ENCODE measurements at places on chromosomes 2 and 18.

- DNase-seq, result peak; percentile 12
Observed at GRCh38 chr2:158745067-158745865, 49.9 kb upstream of the DAPL1 start.

DNA sequence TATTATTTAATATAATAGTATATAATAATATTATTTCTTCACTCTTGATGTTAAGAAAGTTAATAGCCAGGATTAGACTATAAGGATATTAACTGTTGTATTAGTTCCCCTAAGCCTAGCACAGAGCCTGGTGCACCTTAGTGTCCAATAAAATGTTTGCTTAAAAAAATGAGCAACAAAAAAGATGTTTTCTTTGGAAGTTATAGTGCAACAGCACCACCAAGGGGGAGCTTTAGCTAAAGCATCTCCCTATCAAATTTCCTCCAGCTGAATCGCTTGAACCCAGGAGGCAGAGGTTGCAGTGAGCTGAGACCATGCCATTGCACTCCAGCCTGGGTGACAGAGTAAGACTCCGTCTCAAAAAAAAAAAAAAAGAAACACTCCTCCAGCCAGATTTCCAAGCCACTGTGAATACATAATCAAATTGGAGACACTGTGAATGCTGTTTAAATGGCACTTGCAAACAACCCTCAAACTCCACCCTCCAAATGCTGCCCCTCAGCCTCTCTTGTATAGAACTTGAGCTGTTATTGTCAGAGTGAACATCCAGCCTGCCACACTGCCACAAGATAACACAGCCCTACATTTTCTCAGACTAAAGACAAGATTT is 221.9 kb downstream of the DYM start:
- DNase-seq, result no peak

GRCh38 chr2:173395567-173396351 is 41.1 kb downstream of the CDCA7 start:
- DNase-seq, result no peak

DNA sequence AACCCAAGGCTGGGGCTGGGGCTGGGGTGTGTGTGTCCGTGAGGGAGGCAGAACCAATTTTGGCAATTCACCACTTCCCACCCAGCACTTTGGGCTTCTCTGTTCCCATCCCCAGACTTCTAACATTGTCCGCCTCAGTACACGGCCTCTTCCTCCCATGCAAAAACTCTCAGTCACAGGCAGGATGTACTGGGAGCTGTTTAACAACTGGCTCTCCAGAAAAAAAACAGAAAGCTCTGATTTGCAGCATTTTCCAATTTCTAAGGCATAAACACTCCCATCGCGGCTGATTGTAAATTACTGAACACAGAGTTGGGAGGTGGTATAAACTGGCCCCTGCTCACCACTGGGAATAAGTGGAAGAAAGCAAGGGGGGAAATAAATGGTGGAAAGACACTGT is 73.1 kb upstream of the MAP4K3 start:
- no peak for DNase-seq

- no peak for DNase-seq
Observed at GRCh38 chr2:104969564-104969963, 68.3 kb upstream of the MRPS9 start.

DNA sequence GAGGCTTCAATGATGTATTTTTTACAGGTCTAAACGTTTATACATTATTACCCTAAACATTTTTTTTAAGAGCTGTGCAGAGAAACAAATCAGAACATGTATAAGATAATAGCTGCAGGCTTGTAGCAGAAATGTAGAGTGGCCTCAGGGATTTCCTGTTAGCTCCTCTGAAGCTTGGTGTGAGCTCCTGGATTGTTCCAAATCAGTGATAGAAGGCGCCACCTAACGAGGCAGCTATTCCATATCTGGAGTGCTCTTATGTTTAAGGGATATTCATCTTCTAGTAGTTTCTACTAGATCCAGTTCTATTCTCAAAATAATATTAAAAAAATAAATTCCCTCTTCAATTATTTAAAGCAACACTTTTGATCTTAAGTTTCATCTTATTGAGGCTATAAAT is 93.1 kb downstream of the LRP1B start:
- no peak for DNase-seq

DNA sequence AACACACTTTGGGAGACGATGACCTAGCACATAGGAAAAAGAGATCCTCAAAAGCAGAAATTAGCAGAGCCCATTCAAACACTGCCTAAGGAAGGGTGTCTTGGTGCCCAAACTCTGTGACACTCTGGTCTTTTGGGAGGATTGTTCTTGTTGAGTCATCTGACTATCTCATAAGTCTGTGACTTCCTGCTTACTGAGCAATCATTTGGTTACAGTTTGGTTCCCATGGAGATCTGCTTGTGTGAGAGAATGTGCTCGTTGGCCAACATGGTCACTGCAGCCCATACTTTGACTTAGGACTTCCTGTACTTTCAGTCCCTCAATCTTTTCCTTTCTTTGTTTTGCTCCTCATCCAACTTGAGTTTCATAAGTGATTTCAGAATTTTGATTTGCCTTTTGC is 602.9 kb downstream of the NYAP2 start:
- DNase-seq, result no peak

DNA sequence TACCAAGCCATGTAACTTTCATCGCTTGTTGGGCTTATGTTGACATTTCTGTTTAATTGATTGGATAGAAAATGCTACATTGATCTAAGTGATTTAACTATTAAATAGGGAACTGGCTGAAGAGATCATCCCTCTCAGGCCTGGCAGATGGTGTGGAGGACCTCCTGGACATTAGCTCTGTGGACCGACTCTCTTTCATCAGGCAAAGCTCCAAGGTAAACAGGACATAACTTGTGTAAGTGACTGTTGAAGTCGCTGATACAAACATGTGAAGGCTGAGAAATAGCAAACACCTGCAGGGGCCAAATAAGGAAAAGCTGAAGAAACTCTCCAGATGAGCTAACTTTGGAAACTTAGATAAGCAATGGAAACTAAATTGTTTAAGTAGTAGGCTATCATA is 68.8 kb downstream of the UNC80 start:
- no peak for DNase-seq

DNA sequence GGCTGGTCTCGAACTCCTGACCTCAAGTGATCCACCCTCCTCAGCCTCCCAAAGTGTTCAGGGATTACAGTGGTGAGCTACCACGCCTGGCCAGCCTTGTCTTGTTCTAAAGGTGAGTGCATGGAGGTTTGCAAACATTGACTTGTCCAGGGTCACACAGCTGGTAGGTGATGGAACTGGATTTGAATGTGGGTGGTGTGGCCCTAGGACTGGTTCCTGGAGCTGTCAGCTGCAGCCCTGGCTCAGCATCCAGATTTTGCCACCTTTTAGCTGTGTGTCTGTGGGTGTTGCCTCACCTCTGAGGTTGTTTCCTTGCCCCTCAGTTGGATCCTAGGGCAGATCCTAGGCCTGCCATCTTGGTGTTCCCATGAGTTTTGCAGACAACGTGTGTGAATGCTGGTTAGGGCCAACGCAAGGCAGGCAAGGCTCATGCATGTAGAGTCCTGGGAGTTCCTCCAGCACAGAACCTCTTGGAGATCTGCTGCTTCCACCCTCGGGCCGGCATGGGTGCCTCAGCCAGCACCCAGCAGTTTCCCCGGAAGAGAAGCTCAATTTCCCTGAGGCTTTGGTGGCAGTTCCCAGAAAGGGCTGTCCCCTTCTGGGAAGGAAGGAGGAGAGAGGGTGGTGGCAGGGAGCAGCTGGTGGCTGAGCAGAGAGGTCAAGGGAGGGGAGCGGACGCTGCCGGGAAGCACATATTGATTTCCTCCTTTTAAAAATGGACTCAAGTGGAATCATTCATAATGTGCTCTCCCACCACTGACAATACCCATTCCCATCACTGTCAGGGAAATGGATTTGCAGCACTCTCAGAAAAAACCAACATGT is 127.6 kb upstream of the HS6ST1 start:
- no peak for DNase-seq

GRCh38 chr2:139020287-139020686 is 240.1 kb upstream of the NXPH2 start:
- DNase-seq, result no peak

DNA sequence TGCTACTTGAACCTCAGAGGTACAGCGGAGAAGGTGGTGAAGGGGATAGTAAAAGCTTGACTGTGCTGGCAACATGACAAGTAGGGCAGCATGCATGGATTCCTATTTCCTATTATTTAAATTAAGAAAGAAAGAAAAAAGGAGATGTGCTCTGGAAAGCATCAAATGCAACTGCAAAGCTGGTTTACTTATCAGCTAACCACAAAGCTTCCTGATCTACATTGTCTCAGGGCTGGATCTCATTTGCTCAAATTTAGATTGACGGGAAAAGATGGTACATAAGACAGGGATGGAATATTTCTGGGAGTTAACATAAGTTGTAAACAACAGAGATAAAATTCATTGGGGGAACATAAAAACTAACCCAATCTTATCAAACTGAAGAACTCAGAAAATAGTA is 178.0 kb downstream of the RIT2 start:
- DNase-seq, result no peak

DNA sequence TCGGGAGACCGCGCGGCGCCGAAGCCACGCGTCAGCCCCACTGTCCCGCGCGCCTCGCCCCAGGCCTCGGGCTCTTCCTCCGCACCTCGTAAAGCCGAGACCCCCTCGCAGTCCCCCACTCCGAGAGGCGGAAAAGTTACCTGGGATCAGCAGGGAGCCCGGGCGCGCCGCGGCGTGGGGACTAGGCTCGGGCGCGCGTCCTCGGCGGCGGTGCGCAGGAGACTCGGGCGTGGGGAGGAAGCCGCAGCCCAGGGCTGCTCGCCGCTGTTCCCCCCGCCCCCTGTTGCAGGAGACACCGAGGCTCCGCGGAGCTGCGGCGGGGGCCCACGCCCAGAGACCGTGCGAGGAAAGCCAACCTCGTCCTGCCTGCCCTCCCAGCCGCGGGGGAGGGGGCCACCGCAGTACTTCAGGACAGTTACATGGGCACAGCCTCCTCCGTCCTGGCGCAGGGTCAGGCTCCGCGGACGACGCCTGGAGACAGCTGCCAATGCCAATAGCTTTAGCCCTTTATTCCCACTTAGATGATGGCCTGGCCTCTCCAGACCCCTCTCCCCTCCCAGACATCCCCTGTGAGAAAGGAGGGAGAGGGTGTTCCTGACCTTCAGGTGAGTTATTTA is at the start of gene EPB41L3:
EPB41L3 (minus strand) TSS at position 225 of the 617 bp plus-strand sequence. CDS start 54,814 bp downstream, outside the sequence.
- DNase-seq, result no peak

- DNase-seq, result no peak
Observed at GRCh38 chr2:64114912-64115277, 29.3 kb downstream of the PELI1 start.

DNA sequence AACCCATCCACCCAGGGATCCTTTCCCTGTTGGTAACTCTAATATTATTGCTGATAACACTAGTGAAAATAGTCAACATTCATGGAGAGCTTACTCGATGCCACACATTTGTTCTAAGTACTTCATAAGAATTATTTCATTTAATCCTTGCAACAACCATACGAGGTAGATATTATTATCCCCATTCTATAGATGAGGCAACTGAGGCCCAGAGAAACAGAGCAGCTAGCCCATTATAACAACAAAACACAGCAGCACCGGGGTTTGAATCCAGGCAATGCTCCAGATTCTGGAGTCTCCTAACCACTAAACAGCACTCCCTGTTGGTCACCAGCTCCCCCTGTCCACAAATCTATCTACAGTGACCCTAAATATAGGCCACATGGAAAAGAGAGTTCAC is 90.4 kb upstream of the PKDCC start:
- DNase-seq, result no peak

- DNase-seq, result no peak
Observed at GRCh38 chr18:63100630-63101055, 218.9 kb downstream of the BCL2 start.

- no peak for DNase-seq
Observed at GRCh38 chr2:140597836-140598235, 1533.0 kb downstream of the LRP1B start.

DNA sequence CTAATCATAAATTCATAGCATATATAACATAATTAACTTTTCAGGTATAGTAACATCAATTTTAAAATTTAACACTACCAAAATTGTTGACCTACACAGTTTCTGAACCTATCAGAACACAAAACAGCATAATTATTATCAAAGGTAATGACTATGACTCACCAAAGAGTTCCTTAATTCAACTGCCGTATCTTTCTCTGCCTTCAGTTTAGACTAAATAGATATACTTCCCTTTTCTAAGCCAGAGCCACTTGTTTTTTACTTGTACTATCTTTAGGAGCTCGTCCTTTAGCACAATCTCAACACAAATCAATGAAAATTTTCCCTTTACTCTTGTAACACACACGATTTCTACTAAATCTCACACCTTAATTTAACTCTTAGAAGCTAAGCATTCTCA is 54.4 kb downstream of the CCDC88A start:
- no peak for DNase-seq

DNA sequence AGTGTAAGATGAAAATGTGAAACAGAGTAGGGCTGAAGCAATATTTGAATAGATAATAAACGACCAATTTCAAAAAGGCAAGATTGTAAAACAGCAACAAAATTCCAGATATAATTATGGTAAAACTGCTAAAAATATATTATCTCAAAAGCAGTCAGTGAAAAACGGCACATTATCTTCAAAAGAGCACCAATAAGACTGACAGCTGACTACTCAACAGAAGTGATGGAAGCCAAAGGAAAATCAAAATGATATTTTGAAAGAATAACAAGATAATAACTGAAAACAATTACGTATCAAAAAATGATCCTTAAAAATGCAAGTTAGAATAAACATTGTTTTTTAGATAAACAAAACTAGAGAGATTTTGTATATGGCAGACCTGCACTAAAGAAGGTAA is 920.6 kb upstream of the FAM98A start:
- no peak for DNase-seq

DNA sequence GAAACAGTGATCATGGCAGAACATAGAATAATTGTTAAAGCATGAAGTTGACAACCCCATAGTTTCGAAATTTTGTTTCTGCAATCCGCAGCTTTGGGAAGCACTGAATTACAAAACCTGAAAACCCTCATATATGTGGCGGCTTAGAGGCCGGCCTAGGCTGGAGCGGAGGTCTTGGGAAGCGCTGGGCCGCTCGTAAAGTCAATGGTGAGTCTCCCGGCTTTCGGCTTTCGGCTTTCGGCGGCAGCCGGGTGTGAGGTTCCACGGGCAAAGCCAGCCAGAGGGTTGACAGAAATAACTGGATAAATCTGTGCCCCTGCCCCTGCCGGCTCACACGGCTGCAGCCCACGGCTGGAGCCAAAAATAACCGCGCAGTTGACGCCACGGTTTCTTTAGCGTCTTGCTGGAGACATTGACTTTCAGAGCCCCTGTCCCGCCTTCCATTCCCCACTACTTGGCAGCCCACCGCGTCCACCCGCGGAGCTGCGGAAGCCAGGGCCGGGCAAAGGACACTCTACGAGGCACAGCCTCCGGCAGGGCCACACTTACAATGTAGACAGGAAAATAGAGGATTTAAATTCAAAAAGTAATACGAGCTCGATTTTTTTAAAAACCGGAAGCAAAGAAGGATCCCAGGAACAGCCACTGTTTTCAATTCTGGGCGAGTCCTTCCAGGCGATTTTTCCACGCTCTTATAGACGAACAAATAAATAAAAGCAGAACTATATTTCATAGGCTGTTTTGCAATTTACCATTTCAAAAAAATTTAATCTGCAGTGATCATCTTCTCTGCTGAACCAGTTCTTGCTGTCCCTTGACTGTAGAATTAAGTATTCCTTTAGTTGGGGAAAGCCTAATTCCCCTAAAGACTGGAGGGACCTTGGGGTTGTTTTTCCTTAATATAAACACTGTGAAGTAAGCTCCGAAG is 28.3 kb upstream of the ATP6V1B1 start:
- no peak for DNase-seq

- no peak for DNase-seq
Observed at GRCh38 chr2:103739186-103739585, 977.4 kb downstream of the TMEM182 start.

GRCh38 chr2:41329040-41329439 is 718.8 kb upstream of the PKDCC start:
- no peak for DNase-seq

GRCh38 chr2:151922845-151923666 is 94.8 kb upstream of the ARL5A start:
- no peak for DNase-seq
